ENCODE measurements at places on chromosomes 1 and 21.

DNA sequence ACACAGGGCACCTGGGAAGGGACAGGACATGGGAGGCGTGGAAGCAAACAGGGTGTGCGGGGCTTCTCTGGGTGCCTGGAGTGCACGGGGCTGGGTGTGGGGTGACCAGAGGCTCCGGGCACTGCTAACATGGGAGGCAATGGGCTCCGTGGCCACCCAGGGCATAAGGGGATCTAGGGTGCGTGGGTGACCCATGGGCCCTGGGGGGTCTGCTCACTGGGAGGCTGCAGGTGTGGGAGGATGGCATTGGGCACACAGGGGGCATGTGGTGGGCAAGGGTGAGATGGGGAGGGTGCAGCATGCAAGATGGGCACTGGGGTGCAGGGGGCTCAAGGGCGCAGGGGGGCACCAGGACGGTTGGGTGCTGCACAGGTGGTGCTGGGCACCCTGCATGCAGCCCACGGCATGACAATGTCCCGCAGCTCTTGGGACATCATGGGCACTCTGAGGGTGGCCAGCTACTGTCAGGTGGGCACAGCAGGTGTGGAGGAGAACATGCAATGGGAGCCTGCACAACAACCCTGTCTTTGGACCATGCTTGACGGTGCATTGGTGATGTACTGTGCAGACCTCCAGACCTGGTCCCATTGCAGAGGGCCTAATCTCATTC is 15.1 kb downstream of the TRIM11 start:
- no peak for DNase-seq

- no peak for DNase-seq
These were observed 657 bp upstream of the HNRNPU start for GRCh38 chr1:244865028-244865371.

GRCh38 chr1:189606795-189607476 is 870.7 kb downstream of the BRINP3 start:
- no peak for DNase-seq

DNA sequence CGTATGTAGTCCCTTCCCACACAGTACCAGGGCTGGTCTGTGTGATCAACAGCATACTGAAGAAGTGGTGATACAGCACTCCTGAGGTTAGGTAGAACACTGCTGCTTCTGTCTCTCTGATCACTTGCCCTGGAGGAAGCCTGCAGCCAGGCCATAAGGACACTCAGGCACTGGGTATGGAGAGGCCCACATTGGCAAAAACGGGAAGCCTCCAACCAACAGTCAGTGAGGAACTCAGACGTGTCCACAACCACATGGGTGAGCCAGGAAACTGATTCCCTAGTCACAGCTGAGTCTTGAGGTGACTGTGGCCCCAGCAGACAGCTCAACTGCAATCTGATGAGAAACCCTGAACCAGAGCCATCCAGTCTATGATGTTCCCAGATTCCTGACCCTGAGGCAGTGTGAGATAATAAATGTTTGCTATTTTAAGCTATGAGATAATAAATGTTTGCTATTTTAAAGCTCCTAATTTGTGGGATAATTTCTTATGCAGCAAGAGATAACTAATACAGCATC is 62.5 kb downstream of the COQ8A start:
- no peak for DNase-seq

DNA sequence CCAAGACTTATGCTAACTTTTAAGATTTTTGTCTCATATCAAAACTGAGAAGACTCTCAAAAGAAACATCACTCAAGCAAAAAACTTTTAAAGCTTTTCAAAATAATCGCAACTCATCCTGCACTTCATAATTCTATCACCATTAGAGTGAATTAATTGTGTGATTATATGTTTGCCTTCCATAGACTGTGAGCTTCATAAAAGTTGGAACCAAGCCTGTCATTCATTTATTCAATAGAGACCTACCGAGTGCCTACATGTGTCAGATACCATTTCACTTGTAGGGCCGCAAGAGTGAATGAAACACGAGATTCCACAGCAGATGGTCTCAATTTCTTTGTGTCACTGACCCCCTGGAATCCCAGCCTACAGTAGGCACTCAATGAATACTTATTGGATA is 106.4 kb downstream of the RHOU start:
- DNase-seq, result no peak

DNA sequence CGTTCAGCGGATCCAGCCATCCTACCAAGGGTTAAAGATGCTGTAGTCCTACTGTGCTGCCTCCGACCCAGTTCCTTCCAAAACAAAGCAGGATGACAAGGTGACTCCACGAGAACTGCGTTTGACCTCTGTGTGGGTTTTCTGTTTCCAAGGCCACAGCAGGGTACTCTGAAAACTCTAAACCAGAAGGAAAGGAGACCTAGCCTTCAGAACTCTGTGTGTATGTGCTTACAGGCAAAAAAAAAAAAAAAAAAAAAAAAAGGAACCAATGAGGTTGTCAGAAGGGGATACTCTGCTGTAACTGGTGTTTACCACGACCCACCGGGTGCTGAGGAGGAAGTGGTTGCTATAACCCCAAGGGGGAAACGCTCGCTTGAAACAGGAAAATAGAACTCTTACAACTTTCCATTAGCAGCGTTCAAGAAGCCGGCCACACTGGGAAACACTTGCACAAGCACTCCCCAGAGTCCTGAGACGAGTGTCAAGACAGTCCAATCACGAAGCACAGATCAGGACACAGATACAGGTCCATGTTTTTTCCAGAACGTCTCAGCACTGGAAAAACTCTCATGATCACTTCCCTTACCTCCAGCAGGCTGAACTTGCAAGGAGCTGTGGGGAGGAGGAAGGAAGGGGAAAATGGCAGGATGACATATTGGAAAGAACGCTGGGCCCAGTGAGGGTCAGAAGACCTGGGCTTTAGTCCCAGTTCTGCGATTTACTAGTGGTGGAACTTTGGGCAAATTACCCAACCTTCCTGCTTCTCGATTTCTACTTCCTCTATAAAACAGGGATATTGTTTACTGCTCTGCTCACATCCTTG is 64.0 kb downstream of the ITPKB start:
- DNase-seq, result peak; percentile 99

GRCh38 chr1:29789910-29790247 is 553.6 kb downstream of the PTPRU start:
- DNase-seq, result no peak

- no peak for DNase-seq
These were observed 69.2 kb upstream of the KIF26B start for GRCh38 chr1:245085508-245086095.

GRCh38 chr1:166484871-166485270 is 318.1 kb upstream of the FAM78B start:
- no peak for DNase-seq

- DNase-seq, result no peak
These were observed 4.5 kb downstream of the LHX4 start for GRCh38 chr1:180234369-180235076.

DNA sequence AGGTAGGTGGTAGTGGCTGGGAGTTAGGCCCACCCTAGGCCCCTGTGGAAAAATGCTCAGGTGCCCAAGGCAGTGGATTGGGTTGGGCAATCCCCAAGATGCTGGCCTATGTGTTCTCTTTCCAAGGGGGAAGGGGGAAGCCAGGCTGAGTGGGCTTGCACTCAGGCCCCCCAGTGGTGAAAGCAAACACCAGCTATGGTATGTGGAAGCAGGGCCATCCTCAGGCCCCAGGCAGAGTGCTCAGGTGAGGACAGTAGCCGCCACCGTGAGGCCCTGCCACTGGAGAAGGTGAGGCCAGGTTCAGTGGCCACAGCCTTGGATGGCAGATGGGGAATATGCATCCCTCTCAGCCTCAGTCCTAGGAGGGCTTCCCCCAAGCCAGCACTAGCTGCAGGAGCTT is 11.8 kb downstream of the LY9 start:
- DNase-seq, result no peak

- DNase-seq, result no peak
These were observed 46.4 kb upstream of the ADGRL4 start for GRCh38 chr1:79052829-79053449.

DNA sequence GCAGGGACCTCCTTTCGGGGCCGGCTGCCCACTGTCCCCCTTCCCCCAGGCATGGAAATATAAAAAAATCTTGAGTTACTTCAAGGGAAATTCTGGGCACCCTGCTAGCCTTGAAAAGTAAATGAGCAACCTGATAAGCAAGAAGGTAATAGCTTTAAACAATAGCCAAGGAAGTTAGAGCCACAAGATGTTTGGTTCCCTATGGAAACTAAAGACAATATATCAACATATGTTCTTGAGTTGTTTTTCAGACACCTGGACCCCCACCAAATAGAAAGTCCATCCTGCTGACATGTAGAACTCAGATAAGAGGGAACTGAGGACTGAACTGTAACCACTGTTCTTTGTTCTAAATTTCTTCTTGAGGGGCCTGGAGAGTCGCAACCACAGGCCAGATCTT is 19.3 kb upstream of the SLC35A3 start:
- no peak for DNase-seq

GRCh38 chr1:239819756-239820250 is 271.9 kb upstream of the FMN2 start:
- DNase-seq, result no peak

GRCh38 chr1:175146529-175147213 is 45.9 kb downstream of the KIAA0040 start:
- no peak for DNase-seq

DNA sequence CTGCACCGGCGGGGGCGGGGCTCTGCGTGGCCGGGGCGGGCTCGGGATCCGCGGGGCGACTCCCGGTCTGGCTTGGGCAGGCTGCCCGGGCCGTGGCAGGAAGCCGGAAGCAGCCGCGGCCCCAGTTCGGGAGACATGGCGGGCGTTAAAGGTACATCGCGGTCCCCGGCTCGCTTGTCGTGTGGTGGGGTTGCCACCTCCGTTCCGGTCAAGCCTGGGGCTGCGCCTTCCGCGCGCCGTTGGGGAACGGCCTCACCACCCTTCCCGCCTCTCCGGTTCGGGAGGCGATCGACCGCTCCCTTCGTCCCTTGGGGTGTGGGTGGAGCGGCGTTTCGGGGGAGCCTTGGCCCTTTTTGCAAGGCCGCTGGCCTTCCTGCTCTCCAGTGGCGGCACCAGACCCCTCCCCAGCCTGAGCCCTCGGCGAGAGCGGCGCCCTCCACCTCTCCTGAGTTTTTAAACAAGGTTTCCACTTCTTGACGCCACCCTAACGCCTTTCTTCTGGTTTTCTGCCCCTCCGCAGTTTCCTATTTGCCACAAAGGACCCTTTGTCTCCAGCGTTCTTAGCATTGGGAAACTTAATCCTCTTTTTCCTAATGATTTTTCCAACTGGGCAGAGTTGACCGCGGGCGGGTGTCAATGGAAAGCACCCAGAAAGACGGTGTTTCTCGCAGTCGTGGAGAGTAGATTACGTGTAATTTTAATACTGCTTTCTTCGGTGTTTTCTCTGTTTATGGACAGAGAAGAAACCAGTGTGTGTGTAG is at the start of the genes LEPR and LEPROT:
Gene LEPR, plus strand, starts transcription at position 79 of the 761 bp plus-strand sequence. CDS start 144,898 bp downstream, outside the sequence.
Gene LEPROT, plus strand, starts transcription at position 79 of the 761 bp plus-strand sequence. Its CDS starts 57 bp downstream, at position 136.
- peak; percentile 31 for DNase-seq

GRCh38 chr21:15515908-15516307 is 213.9 kb upstream of the USP25 start:
- DNase-seq, result no peak

GRCh38 chr1:61782771-61783170 is 40.5 kb downstream of the PATJ start:
- no peak for DNase-seq

DNA sequence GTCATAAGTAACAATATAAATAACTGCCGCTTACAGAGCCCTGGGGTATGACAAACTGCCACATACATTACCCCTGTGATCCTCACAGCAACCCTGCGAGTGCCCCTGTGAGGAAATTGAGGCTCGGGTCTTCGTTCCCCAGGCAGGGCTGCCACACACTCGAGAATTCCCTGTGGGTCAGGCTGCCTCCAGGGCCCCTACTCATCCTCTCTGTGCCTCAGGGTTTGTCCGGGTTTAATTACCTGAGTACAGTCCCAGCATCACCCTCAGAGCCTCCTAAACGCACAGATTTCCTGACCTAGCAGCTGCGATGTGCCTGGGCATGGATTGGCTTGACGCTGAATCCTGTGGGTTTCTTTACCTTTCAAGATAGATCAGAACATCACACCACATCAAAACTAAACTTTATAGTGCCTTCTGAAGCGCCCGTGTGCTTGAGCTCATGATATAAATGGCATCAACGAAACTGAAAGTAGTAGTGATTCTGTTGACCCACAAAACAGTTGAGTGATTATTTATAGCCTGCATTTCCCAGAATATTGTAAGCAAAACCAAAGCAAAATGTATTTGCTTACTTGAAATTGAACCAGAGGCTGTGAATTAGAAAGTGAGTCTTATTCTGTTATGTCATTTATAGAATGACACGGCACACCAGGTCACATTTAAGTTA is 14.0 kb downstream of the SLC37A1 start:
- no peak for DNase-seq

- no peak for DNase-seq
These were observed 5.3 kb downstream of the RXFP4 start for GRCh38 chr1:155946633-155947219.

GRCh38 chr21:33854604-33855003 is 61.0 kb downstream of the ATP5PO start:
- DNase-seq, result no peak

DNA sequence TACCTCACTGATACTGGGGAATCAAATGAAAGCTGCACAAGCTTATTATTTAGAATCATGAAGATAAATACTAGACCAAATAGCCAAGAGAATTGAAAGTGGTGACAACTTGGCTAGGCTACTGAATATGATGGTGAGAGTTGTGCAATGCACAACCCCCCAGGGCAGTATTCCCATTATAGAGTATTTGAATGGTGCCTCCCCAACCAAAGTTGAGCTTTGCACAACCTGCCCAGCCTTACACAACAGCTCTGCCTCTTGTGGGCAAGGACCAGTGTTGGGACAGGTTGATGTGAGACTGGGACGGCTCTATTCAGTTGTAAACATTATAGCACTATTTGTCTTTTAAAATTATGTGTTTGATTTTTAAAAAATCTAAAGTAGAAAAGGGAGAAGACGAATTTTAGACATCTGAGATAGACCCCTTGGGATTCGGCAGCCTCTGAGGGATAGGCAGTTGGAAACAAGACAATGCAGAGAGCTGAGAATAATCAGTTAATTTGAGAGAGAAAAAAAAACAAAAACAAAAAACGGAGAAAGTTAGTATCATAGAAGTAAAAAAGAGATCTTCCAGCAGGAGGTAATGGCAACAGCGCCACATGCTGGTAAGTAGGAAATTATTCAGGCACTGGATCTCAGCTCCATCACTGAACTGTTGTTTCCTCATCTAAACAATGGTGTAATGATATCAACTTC is 91.0 kb upstream of the KCNA3 start:
- DNase-seq, result no peak

- no peak for DNase-seq
These were observed 110.4 kb downstream of the RERE start for GRCh38 chr1:8706995-8707396.

GRCh38 chr1:93566227-93566626 is 115.4 kb downstream of the BCAR3 start:
- no peak for DNase-seq

- DNase-seq, result no peak
These were observed at the start of gene SLC25A34 for GRCh38 chr1:15736038-15736891. TSS of gene SLC25A34 (plus strand) at chr1:15736258. CDS start at chr1:15736486, 228 bp downstream.

DNA sequence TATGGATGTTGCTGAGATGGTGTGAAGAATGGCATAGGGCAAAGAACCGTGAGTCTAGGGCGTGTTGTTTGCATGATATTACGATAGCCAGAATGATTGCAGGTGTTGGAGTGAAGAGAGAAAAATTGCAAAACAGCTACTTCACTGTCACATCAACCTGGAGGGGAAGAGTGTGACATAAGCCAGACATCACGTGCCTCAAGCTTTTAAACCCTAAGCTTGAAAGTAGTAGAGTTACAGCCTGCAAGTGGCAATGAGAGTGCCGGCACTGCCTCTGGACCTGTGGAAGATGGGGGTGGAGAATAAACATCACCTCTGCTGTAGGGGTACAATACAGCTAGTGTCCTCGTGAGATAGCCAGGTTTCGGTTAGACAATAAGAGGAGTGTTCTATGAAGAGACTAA is 11.1 kb downstream of the EEIG2 start:
- DNase-seq, result no peak

GRCh38 chr21:33552999-33553598 is 10.3 kb downstream of the SON start:
- no peak for DNase-seq

Data from GF-D8 (cell line).